ENCODE measurements at places on chromosomes 7 and 10.

DNA sequence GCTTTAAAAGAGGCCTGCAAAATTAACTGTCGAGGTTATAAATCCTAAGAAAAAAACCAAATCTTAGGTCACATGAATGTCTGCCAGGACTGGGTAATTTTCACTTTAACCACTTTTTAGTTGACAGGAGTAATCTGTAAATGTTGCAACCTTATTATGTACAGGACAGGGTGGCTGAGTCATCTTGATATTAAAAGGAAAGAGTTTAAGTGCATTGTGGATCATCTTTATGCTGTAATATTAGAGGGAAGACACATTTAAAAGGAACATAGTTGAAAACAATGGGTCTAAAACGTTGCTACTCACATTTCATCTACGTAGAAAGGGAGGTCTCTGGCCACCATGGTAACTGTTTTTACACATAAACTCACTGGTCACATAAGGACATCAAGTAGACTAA, 115.5 kb downstream of the LSMEM1 start:
- ATAC-seq = no peak

GRCh38 chr10:99714446-99714845, 17.5 kb downstream of the COX15 start:
- ATAC-seq = no peak

DNA sequence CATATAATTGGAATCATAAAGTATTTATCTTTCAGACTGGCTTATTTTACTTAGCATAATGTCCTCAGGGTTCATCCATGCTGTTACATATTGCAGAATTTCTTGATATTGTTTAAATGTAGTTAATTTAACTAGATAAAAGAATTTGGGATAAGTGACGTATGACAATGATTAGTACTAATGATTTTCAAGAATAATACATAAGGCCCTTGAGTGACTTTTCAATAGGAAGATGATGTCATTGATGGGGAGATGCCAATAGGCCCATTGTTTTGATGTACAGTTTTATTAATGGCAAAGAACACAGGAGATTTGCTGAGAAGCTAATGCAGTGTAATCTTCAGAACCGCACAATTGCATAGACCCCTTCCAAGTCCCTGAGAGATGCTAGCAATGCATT, 537.4 kb upstream of the PHF14 start:
- no peak for ATAC-seq

- peak; percentile 25 for ATAC-seq
These were observed 252.3 kb downstream of the GATA3 start for GRCh38 chr10:8306685-8307364.

DNA sequence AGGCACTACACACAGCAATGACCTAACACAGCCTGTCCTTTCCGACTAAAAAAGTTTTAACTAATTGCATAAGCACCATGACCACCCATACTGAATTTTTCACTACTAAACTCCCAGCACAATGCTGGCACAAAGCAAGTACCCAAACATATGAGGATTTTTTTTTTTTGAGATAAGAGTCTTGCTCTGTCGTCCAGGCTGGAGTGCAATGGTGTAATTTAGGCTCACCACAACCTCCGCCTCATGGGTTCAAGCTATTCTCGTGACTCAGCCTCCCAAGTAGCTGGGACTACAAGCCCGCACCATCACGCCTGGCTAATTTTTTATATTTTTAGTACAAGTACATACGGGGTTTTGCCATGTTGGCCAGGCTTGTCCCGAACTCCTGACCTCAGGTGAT, 5.1 kb downstream of the UBE2H start:
- no peak for ATAC-seq

- no peak for ATAC-seq
These were observed 102.6 kb upstream of the DDC start for GRCh38 chr7:50667789-50668226.

- no peak for ATAC-seq
These were observed 437.6 kb upstream of the ZMIZ1 start for GRCh38 chr10:78630944-78631838.

DNA sequence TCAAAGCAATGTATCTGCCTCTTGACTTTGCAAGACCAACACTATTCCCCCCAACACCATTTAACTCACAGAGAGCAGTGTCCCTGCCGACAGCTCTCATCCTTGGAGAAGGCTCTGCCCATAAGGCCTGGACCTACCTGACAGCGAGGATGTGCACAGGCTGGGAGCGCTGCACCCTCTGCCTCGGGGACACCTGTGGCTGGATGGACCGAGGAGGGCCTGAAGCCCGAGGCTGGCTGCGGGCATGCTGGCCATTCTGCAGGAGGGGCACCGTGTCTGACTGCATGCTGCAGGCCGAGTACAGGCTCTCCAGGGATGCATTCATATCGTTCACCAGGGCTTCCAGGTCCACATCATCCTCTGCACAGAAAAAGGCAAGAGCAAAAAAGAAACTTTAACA, 108.4 kb downstream of the GRB10 start:
- no peak for ATAC-seq

DNA sequence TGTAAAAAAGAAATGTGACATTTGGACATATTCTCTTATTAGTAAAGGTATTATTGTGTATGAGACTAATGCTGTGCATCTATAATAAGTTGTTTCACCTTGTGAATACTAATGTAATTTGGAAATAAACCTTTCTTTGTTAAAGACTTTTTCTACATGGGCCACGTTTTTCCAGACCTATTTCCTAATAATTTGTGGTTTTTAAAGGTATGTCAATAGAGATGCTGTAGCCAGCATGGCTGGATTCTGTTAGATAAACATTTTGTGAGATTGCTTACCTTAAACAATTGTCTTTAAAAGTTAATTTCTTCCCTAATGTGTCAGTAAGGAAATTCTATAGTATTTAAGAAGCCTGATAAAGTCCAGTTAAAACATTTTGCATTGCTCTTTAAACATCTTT, 56.0 kb downstream of the KAT6B start:
- no peak for ATAC-seq

GRCh38 chr7:132650498-132650897, 74.2 kb upstream of the PLXNA4 start:
- no peak for ATAC-seq
